ENCODE measurements at places on chromosomes 2 and 18.

DNA sequence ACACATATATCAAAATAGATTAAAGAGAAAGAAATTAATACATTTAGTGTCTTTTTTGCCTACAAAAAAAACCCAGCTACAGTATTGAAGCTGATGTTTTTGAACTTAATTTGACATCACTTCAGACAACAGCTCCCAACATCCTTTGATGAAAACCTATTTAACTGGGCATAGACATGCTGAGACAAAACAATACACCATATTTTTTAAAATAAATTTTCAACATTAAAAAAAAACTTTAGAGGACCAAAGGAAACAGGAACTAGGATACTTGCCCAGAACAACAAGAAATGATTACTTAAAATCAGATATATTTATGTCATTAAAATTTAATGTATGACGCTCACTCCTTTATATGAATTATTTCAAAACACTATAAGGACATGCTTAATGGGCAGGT is 178.1 kb downstream of the MREG start:
- DNase-seq, result no peak

DNA sequence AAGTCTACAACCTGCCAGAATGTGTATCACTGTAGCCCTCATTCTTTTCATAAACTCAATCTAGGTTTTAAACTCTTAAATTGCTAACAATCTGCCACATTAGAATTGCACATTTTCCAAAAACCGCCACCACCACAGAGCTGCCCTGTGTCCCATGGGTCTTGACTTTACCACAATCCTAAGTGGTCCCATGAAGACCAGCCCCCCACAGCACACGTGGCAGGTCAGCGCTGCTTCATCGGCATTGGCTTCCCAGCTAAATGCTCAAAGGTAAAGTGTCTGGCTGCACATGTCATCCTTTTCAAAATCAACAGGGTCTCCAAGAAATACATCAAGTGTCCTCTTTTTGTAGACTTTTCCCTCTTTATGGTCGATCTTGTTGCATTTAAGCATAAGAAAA is 2.4 kb downstream of the TBC1D8 start:
- no peak for DNase-seq

DNA sequence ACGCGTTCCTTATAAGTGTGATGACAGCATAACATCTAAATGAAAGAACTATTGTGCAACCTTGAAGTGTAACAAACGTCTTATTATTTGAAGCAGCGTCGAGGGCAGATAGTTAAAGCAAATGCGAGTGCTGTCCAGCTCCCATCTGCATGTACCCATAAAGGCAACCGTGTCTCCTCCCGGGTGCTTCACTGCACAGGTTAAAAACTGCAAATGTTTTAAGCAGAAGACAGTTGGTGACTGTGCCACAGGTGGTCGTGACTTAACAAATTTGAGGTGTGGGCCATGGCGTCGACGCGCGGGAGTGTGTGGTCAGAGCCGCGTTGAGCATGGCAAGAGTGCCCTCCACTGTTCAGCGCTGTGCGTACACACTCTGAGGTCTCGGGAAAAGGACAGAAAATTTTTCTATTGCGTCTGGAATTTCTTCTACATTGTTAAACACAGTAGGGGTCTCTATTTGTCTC is 6.4 kb downstream of the SALL3 start:
- peak; percentile 35 for DNase-seq

DNA sequence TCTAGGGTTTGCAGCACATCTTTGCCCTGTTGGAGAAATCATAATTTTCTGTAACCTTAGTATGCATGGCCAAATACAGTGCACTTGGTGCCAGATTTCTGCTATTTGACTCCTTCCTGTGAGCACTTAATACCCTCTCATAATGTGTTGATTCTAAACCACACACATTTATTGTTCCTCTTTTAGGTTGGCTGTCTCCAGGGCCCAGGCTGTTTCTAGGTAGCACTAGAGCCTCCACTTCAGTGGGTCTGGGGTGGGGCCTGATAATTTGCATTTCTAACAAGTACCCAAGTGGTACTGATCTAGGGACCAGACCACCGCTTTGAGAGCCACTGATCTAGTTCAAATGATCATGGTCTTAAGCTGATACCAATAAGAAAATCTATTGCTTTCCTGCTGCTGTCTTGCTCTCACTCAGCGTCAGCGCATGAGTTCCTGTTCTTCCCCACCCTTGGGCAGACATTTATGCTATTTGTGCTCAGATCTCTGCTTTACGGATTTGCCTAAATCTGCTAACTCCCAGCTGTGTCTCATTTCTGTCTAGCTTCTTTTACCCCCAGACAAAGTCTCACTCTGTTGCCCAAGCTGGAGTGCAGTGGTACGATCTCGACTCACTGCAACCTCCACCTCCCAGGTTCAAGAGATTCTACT is 7.4 kb downstream of the PTRHD1 start:
- no peak for DNase-seq

GRCh38 chr2:155368934-155369333 is 670.4 kb downstream of the KCNJ3 start:
- DNase-seq, result no peak
